ENCODE measurements at places on chromosomes 1 and 21.

GRCh38 chr1:3597599-3597964, 13.7 kb downstream of the MEGF6 start:
- no peak for DNase-seq

DNA sequence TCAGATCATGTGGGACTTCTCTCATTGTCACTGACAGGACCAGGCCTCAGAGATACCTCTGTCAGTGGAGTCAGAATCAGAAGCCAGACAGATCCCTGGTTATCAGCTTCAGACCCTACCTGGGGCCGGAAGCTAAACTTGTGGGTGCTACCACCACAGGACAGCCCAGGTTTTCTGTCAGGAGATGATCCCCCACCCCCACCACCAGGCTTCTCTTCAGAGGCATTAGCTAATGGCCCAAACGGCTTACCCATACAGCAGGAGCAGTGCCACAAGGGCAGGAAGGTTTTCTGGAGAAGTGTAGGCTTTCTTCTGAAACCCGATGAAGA, 105.5 kb downstream of the ABCA4 start:
- no peak for DNase-seq

GRCh38 chr1:246162560-246162959, 344.5 kb downstream of the SMYD3 start:
- DNase-seq, result no peak

GRCh38 chr1:8435569-8436071, 117.7 kb downstream of the SLC45A1 start:
- DNase-seq, result no peak

GRCh38 chr1:241847540-241847795, 536 bp upstream of the EXO1 start:
- no peak for DNase-seq

DNA sequence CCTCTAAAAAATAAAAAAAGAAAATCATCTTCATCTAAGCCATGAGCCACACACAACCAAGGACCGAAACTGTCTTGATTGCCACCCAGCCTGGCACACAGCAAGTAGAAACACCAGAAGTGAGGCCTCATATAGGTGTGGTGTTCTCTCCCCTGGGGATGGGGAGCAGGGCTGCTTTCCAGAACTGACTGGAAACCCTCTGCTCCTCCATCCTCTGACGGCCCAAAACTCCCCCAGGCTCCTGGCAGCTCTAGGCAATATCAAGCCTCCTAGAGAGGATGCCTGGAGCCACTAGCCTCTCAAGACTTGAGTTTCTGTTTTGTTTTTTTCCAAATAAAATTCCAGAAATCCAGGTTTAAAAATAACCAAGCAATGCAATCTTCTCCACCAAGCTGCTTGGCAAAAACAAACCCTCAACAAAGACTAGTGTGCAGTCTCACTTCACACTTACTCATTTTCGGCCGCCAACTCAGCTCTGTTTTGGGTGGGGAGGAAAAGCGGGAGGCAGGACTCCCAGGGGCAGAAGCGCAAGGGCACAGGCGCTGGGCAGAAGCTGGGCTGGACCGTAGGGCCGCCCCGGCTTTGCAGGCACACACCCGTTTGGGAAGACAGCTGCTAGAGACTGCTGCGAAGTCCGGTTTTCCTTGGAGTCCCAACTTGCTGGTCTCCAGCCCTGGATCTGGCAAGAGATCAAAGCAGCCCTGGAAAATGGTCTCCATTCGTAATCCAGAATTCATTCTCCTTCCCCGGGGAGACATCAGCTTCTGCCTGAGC, 78.2 kb upstream of the CAPZB start:
- no peak for DNase-seq

DNA sequence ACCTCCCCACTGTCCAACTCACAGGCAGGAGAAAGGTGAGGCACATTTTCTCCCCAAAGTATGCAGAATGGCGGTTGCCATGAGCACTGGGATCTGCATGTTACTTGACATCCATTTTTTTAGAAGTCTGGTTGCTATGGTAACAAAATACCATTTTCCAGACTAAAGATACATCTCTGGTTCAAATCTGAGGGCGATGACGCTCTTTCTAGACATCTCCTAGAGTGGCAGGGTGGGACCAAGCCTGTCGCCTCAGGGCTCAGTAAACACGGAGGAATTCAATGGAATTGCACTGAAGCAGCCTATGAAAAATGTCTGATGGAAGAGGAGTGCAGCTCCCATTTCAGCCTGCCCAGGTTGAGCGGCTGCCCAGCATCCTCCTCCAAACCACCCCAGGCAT, 21.5 kb upstream of the FAM43B start:
- DNase-seq, result no peak

DNA sequence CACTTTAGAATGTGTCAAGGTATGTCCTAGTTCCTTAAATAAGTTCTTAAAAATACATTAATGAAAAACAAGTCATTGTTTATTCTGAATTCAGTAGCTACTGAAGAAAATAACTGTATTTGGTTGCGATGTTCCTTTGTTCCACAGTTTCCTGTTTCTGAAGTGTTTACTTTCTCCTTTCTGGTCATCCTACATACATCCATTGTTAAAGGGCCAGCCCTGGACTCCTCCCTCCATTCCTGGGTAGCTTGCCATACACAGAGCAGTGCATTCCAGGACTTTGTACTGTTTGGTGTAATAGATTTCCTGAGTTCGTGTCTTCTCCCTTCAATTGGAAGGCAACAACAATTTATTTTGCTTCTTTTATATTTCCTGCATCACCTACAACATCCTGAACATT, 845.4 kb upstream of the CXADR start:
- DNase-seq, result no peak

GRCh38 chr1:215263636-215264035, 181.1 kb downstream of the KCNK2 start:
- no peak for DNase-seq

GRCh38 chr1:168321945-168322344, 41.3 kb downstream of the TBX19 start:
- DNase-seq, result no peak

GRCh38 chr1:182015360-182015759, 46.2 kb downstream of the ZNF648 start:
- DNase-seq, result no peak

- DNase-seq, result no peak
Measured at GRCh38 chr1:229024528-229025130, 246.3 kb upstream of the RAB4A start.

DNA sequence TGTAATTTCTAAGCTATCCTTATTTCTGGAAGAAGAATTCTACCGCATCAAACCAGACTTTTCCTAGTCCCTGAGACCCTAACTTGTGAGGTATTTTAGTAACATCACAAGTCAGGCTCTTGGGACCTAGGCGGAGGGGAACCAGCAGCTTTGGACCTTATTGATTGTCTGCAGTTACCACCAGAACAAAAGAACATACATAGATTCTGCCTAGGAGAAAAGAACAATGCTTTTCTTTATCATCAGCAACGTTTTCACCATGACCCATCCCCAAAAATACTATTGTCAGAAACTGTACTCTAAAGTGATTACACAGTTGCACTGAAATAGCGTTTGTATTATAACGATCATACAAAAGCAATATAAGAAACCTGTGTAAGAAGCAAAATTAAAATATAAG, 860.4 kb downstream of the USP25 start:
- DNase-seq, result no peak

DNA sequence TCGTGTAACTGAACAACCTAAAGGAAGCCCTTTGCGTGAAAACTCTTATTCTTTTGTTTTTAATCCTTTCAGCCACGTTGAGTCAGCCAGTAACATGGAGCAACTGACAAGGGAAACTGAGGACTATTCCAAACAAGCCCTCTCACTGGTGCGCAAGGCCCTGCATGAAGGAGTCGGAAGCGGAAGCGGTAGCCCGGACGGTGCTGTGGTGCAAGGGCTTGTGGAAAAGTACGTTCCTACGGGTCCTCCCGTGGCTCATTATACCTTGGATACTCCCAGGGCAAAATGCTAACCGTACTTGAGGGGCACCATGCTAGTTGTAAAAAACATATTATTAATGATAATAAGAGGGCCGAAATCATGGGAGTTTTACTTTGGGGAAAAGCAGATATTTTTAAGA, 49.4 kb downstream of the LAMC2 start:
- DNase-seq, result no peak

DNA sequence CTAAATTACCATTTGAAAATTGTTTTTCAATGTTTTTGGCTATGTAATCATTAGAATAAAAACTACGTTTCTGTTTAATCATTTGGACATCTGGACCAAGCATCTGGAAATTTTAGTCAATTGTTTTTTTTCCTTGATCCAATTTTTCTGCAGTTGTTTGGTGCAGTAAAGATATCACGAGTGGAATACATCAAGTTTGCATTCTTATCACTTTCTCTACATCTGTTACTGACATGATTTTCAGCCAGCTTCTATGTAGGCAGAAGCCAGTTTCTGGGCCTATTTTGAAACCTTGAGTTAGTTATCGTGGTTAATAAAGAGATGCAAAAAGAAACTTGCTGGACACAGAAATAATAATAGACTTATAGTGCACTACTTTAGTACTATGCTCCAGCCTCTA, 277.9 kb upstream of the ADAMTS5 start:
- DNase-seq, result no peak

- no peak for DNase-seq
Measured at GRCh38 chr1:107450899-107451664, 310.2 kb downstream of the NTNG1 start.

- DNase-seq, result no peak
Measured at GRCh38 chr1:85975912-85976371, 180.6 kb downstream of the COL24A1 start.

- DNase-seq, result no peak
Measured at GRCh38 chr21:35333831-35334618, 284.9 kb upstream of the RUNX1 start.

DNA sequence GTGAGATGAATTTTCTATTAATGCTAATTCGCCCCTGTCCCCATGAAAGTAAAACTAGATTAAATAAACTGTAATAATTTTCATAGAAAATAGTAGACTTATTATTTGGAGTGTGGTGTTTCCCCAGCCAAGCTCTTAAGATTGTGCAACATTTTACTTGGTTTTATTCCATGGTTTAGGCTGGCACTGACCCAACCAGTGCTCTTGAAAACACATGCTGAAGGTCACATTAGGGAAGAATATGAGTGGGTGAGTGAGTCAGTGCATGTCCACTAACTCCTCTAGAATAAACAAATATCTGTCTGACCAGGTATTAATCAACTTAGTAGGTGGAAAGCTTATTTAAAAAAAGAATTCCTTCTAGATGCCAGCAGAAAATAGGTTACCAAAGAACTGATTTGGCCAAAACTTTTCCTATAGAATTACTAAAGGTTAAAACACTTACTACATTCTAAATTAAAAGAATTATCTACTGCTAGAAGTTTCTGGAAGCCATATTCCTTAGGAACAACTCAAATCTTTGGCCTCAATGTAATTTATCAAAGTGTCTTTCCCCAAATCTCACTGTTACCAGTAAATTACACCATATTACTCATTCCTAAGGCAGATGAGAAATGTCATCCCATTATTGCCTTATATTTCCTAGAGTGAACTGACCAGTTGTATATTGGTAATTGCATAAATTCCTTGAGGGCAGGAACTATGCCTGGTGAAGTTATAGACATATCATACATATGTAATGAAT, 89.7 kb upstream of the RGS1 start:
- no peak for DNase-seq

DNA sequence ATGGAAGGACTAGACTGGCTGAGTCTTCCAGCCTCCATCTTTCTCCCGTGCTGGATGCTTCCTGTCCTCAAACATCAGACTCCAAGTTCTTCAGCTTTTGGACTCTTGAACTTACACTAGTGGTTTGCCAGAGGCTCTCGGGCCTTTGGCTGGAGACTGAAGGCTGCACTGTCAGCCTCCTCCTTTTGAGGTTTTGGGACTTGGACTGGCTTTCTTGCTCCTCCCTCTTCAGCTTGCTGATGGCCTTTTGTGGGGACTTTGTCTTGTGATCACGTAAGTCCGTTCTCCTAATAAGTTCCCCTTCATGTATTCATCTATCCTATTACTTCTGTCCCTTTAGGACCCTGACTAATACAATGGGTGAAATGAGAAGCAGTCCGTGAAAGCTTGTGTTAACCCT, 196.4 kb downstream of the KAZN start:
- no peak for DNase-seq

GRCh38 chr1:229403573-229403972, 30.3 kb downstream of the ACTA1 start:
- DNase-seq, result no peak

GRCh38 chr21:45860493-45861155, 120.9 kb upstream of the COL6A1 start:
- no peak for DNase-seq

DNA sequence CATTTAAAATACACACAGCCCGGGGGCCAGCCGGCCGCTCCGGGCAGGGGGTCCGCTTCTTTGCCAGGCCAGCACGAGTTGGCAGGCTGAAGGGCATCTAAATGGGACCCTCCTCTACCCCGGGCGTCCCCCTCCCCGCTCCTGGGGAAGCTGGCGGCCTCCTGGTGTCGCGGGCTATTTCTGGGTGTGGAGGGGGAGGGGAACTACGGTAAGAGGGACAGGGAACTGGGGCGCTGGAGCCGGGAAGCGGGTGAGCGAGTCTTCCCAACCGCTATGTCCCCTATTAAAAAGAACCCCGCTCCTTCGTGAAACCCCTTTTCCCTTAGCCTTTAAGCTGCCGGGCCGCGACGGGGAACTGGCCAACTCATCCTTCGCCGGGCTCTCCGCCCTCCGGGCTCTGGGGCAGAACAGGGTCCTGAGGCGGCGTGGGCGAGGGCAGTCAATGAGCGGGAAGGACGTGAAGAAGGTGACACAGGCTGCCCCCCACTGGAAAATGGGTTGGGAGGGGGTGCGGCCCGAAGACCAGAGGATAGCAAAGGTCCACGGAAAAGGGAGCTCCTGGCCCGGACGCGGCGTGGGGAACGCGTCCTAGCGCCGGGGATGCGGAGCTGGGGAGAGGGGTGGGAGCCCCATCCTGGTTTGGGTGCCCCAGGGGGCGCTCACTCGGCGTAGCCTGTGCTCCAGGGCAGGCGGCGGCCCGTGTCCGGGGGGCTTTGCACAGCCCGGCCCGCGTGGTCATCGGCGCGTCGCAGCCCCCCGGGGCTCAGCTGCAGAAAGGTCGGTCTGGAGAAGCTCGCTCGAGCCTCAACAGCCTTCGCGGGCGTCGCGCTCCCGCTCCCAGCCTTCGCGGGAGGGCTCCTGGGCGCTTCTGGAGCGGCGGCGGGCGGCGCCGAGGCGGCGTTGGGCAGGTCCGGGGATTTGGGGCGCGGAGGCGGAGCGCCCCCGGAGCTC, 544 bp downstream of the PPM1J start:
- DNase-seq, result no peak

DNA sequence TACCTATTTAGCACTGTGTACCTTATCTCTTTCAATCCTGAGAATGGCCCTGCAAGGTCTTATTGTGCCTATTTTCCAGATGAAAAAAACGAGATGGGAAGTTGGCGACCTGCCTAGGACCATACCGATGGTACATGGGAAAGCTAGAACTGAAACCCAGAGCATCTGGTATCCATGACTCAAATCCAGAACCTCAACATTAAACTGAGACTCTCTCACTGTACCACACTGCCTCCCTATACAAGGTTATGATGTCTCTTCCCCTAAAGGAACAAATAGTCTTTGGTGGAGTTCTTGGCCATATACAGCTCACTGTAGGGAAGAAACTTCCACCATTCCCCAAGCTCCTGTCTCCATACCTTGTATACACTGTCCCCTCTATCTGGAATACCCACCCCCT, 110.7 kb downstream of the TNR start:
- no peak for DNase-seq

- DNase-seq, result no peak
Measured at GRCh38 chr21:15195768-15196167, 131.0 kb upstream of the NRIP1 start.
